Cortex of kidney (tissue), 1 donor: ENCODE measurements at places on chromosomes 11 and 22.

DNA sequence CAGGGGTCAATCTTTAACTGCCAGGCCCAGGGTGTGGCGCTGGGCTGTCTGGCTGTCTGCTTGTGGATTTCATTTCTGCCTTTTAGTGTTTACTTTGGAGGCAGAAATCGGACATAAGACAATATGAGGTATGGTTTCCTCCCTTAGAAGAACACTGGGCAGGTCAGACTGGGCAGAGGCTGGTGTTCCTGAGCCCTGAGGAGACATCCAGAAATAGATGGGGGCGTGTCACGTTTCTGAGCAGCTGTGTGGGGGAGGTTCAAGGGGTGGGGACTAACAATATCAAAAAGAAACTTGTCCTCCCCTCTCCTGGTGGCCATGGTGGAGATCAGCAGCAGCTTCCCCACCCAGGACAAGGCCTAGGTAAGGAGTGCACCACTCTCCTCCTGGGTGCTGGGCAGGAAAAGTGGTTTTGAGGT lies at the start of gene ART1:
ART1 (plus strand) TSS at position 312 of the 419 bp plus-strand sequence. CDS start 14,086 bp downstream, outside the sequence.
- no peak for DNase-seq

- no peak for DNase-seq
Observed at GRCh38 chr11:1548221-1549070, 23.6 kb downstream of the DUSP8 start.

DNA sequence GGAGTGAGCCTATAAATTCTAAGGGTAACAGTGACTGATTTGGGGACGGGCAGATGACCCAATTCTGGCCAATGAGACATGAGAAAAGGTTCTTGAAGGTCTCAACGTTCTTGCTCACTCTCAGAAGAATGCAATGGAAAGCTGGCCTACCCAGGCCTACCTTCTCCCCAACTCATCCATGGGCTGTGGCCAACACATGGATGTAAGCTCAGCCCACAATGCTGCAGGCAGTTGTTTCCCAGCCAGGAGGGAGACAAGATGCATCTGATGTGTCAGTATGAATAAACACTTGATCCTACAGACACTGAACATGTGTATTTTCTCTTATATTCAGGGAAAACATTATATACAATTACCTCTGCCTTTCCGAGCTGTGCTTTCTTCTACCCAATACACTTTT lies 24.4 kb downstream of the PI4KA start:
- no peak for DNase-seq

GRCh38 chr11:119361056-119361787 lies 14.7 kb upstream of the MFRP start:
- DNase-seq, result no peak

DNA sequence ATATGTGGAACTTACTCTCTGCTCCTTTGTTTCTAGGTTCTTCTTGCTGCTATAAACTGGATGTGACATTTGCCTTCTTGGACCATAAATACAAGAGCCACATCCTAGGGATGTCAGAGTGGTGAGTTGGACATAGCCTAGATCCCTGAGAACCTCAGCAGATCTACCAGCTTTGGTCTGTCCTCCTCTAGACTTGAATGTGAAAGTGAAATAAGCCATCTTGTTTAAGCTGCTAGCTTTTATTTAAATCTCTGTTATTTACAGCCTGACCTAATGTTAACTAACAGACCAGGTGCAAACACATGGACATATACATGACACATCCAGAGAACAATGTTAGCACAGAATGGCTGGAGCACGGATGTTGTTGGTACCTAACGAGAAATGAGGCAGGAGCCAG lies 36.0 kb downstream of the SLN start:
- DNase-seq, result no peak

DNA sequence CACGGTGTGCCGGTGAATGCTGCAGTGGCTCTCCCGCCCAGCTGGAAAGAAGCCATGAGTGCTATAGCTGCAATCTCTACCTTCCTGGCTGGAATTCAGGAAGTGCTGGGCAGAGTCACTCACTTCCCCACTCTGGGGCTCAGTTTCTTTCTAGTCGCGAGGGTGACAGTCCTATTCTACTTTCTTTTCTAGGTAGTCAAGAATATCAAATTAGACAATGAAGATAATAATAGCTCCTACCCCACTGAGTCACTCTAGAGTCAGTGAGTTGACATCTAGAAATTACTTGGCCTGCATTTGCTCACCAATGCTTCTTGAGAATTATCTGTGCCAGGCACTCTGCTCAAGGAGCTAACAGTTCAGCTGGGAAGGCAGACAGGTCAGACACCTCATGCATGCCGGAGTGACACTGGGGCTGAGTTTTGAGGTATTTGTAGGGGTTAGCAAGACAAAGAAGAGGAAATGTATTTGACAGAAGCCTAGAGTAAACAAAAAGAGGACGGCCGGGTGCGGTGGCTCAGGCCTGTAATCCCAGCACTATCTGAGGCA lies 3.2 kb downstream of the CENPM start:
- DNase-seq, result no peak

DNA sequence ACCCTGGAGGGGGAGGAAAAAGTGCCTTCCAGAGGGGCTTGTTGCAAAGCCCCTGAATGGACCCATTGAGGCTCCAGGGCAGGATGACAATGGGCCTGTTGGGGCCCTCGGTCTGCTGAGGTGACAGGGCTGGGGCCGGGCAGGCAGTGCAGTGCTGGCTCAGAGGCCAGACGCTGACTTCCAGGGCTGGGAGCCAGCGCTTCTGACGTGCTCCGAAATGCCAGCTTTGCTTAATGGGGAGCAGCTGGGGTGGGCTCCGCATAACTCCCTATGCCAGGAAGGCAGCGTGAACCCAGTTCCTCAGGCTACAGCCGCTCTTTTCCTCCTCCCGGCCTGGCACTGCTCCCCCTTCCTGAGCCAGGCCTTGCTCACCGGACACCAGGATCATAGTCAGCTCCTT lies 17.7 kb downstream of the NAV2 start:
- DNase-seq, result no peak

DNA sequence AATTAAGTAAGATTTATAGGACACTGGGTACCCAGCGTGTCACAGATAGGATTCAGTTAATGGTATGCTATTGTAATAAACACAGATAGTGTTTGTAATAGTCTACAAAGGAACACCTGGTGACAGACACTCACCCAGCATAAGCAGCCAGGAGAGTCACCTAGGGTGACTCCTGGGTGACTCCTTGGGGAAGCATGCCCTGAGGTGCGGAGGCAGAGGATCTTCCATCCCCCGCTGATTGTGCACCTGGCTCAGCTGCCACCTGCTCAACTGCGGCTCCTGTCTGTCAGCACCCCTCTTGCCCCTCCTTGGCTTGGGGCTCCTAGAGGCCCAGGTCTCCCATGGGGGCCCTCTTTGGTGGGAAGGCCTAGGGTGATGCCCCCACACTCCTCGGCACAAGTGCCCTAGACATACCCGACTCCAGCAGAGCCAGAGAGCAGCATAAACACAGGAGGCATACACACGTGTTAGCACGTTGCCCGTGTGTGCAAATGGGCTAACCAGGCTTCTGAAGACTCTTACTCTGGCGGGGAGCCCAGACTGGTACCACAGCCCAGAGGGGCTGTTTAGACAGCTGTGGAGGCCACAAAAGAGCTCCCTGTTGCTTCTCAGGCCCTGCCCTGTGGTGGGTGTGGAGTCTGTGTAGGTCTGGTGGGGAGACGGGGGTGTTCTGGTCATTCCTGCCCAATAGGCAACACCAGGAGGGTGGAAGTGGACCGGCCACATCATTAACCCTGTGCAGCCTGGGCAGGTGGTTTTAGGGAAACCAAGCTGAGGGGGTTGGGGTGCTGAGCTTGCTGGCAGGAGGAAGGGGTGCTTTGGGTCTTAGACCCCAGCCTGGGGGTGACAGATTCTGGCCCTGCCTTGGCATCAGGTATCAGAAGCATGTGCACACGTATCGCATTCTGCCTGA lies 3.0 kb downstream of the INPPL1 start:
- DNase-seq, result no peak

- no peak for DNase-seq
Observed at GRCh38 chr11:24623121-24623520, 126.3 kb downstream of the LUZP2 start.

DNA sequence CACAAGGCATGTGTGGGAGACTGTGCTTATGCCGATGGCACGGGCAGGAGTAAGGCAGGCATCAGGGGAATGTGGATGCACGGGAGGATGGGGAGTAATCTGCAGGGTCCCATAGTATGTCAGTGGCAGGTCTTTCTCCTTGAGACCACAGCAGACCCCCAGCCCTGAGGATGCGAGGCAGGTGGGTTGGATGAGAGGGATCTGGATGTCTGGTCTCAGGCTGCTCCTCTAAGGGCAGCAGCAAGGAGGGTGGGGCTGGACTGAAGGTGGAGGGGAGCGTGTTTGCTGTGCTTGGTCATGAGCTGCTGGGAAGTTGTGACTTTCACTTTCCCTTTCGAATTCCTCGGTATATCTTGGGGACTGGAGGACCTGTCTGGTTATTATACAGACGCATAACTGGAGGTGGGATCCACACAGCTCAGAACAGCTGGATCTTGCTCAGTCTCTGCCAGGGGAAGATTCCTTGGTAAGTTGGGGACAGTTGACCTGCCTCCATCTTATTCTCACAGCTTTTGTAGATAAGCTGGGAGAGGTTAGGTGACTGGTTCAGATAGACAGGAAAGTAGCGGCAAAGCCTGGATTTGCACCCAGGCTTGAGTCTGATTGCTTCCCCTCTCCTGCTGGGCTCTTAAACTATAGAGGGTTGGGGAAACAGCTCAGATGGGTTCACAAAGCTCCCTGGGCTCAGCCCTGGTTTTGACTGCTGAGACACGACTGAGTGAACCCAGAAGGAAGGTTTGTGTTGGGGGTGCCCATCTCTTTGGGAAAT lies at the start of gene APOL1:
APOL1 (plus strand) TSS at position 380 of the 769 bp plus-strand sequence. CDS start 1,823 bp downstream, outside the sequence.
- DNase-seq, result no peak

GRCh38 chr11:76269247-76269646 lies 62.9 kb upstream of the WNT11 start:
- DNase-seq, result no peak
